HCT116 (cell line): ENCODE measurements at places on chromosomes 13 and 19.

GRCh38 chr19:1373534-1374249 lies 10.0 kb upstream of the NDUFS7 start:
- DNase-seq = no peak

GRCh38 chr13:23739596-23739995 lies 149.6 kb downstream of the MIPEP start:
- DNase-seq = no peak

GRCh38 chr19:42277821-42278451 lies 8.9 kb downstream of the CIC start:
- DNase-seq = no peak

- no peak for DNase-seq
These were observed 140.1 kb upstream of the FRY start for GRCh38 chr13:31891472-31891871.

GRCh38 chr13:65461590-65461989 lies 1768.5 kb downstream of the PCDH9 start:
- no peak for DNase-seq

DNA sequence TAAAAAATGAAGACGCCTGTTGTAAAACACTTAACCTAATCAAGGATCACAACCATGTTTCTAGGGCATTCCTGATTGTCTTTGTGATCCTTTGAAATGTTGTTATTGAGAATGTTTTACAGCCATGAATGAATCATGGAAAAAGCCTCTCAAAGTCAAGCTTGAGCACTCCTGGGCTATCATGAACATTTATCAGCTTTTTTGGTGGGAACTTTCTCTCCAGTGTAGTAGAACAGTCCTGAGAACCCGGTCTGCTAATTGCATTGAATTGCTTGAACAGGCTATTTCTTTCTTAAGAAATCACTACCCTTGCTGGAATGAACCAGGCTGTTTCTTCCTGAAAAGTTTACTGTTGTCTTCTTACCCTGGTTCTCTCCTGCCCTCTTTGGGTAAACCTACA lies 516.5 kb downstream of the FGF9 start:
- DNase-seq = no peak

DNA sequence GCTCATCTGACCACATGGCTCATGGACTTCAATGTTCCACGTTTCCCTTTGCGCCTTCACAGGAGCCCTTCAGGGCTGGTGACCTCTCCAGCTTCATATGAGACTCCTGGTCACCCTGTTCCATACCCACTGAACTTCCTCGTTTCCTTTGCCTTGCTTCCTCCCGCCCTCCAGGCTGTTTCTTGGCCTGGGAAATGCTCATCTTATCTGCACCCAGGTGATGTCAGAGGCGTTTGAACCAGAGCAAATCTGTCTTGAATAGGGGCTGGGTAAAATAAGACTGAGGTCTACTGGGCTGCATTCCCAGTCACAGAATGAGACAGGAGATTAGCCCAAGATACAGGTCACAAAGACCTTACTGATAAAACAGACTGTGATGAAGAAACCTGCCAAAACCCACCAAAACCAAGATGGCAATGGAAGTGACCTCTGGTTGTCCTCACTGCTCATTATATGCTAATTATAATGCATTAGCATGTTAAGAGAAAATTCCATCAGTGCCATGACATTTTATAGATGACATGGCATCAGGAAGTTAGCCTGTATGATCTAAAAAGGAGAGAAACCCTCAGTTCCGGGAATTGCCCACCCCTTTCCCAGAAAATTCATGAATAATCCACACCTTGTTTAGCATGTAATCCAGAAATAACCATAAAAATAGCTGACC lies 102.7 kb downstream of the DCLK1 start:
- DNase-seq = no peak

GRCh38 chr19:21147540-21147939 lies 5.7 kb downstream of the ZNF431 start:
- DNase-seq = no peak

GRCh38 chr13:40814803-40815202 lies 25.4 kb downstream of the SLC25A15 start:
- DNase-seq = no peak

DNA sequence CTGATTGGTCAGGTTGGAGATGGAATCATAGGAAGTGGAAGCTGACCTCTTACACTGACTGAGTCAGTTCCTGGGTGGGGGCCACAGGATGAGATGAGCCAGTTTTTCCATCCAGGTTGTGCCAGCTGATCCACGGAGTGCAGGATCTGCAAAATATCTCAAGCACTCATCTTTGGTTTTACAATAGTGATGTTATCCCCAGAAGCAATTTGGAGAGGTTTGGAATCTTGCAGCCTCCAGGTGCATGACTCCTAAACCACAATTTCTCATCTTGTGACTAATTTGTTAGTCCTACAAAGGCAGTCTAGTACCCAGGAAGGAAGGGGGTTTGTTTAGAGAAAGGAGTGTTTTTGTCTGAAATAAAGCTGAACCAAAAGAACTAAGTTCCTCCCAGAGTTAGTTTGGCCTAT lies 212.8 kb downstream of the SLITRK6 start:
- DNase-seq = no peak

GRCh38 chr19:30890033-30890432 lies 459.2 kb downstream of the TSHZ3 start:
- no peak for DNase-seq

GRCh38 chr19:42021185-42021584 lies 27.2 kb upstream of the ATP1A3 start:
- DNase-seq = no peak

GRCh38 chr19:1104311-1105007 lies 665 bp downstream of the GPX4 start:
- no peak for DNase-seq

- no peak for DNase-seq
These were observed 26.4 kb upstream of the CD70 start for GRCh38 chr19:6617374-6617773.
